ENCODE measurements at places on chromosomes 2 and 18.

GRCh38 chr18:51321696-51322095 lies 124.2 kb upstream of the MEX3C start:
- no peak for DNase-seq

GRCh38 chr2:221567231-221567760 lies 4.8 kb downstream of the EPHA4 start:
- DNase-seq: no peak

GRCh38 chr2:226544596-226545210 lies 254.9 kb downstream of the IRS1 start:
- DNase-seq: no peak

GRCh38 chr2:178208817-178209216 lies 14.5 kb downstream of the OSBPL6 start:
- DNase-seq: no peak

GRCh38 chr18:24975496-24976372 lies 376.2 kb downstream of the ZNF521 start:
- DNase-seq: no peak

DNA sequence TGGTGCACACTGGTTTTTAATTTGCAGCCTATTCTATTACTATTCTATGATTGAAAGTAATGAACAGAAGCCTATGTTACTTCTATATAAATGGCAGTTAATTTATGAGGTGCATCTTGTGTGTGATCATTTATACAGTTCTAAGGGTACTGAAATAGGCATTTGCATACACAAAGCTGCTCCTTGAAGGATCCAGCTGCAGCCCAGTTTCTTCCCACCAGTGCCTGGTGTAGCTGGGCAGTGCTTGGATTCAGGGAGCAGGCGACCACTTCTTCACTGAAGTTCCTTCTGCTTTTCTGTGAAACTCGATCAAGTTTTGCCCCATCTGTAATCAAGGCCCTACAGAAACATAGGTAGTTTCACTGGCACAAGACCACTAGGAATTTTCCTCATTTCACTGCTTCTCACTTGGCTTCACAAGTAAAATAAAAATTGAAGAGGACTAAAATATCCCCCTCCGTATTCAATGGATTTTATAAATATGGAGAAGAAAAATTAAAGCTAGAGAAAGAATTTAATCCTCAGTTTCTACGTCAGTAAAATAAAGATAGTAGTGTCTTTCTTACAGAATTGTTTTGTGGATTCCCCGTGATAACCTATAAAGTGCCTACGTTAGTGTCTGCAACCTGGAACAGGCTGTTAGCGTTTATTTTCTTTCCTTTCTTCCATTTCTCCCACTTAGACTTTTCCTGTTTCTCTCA lies 1.7 kb upstream of the LPIN2 start:
- DNase-seq: no peak

DNA sequence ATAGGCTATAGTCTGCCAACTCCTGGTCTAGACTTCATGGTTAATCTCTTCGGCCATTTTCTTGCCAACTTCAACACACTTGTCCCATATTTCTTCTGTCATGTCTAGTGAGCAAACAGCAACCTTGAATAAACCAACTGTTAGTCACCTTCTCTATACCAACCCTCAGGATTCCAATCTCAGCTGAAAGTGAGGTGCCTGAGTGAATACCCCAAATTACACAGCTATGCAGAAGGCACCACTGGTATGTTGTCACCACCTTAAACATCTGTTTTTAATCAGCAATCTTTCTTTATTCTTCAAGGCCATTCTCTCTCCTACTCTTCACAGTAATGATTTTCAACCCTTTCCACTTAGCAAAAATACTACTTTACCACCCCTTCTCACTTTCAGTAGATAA lies 39.3 kb downstream of the THOC1 start:
- DNase-seq: no peak

GRCh38 chr18:62683935-62684334 lies 31.4 kb upstream of the PHLPP1 start:
- DNase-seq: no peak

- DNase-seq: no peak
Measured at GRCh38 chr2:65922030-65922429, 489.6 kb upstream of the SPRED2 start.

DNA sequence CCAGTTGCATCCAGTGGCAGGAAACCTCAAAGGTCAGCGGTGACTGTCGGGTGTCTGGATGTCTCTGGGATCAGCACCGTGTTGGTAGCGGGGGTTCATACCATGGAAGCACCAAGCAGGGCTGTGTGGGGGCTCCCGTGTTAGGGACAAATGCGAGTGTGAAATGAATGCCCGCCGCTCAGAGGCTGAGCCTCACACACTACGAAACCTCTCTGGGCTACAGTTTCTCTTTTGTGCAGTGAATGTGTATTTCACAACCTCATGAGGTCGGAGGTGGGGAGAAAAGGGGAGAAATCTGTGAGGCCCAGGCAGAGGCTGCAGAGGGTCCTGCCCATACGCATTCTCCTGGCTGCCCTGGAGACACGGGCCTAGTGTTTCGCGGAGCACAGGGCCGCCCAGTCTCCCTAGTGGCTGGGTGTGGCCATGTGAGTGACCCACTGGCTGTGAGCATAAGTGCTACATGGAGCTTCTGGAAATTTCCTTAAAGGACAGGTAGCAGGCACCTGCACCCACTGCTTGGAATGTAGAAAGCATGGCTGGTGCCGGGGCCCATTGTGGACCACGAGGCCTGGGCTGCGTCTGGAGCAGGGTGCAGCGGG lies 138.0 kb upstream of the GLI2 start:
- DNase-seq: no peak

GRCh38 chr2:101440127-101440738 lies 34.7 kb downstream of the RFX8 start:
- peak; percentile 44 for DNase-seq

DNA sequence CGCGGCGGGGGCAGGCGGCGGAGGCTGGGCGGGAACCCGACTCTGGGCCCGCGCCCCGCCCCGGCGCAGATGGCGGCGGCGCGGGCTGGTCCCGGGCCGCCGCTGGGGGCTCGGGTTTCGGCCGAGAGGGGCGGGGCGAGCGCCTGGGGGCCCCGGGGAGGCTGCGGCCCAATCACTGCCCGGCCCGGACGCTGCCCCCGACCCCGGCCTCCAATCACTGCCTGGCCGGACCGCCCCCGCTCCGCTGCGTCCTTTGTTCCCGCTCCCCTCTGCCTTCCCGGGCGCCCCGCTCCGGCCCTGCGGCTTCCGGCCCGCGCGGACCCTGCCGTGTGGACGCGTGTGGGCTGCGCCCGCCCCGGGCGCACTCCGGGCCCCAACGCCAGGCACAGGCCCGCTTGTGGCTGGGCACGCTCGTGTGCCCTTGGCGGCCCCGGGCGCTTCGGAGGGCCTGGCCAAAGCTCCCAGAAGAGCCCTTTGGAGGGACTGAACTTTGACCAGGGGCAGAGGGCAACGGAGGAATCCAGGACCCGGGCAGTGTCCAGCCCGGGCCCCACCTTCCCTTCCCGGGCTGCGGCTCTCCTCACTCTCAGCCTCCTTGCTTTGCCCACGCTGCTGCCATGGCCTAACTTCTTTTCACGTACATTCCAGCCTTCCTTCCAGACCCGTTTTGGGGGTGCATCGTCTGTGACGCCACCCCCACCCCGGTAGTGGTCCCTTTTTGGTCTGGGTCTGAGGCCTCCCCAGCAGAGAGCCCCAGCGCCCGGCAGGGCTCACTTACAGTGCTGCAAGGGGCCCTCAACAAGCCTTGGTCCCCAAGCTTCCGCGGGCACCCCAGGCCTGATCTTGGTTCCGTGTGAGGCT lies 27.1 kb upstream of the PTMA start:
- DNase-seq: peak; percentile 81

- no peak for DNase-seq
Measured at GRCh38 chr2:160109243-160109642, 46.8 kb upstream of the PLA2R1 start.

- no peak for DNase-seq
Measured at GRCh38 chr2:29276151-29276550, 160.9 kb downstream of the CLIP4 start.

DNA sequence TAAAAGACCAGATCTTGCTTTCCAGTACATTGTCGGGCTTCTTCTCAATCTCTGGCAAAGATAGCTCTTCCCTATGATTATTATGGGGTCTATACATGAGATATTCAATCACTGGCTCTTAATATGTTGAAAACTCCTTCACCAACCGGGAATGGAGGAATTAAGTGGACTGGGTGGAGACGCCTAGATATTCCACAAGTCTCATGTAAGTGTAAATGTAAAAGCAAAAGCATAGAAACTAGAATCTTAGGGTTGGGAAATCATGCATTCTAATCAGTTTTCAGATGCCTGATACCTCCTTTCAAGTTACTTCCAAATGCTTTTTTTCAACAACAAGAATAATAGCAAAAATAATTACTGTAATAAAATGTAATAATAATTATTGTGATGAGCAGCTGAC lies 38.0 kb downstream of the DPP4 start:
- no peak for DNase-seq

DNA sequence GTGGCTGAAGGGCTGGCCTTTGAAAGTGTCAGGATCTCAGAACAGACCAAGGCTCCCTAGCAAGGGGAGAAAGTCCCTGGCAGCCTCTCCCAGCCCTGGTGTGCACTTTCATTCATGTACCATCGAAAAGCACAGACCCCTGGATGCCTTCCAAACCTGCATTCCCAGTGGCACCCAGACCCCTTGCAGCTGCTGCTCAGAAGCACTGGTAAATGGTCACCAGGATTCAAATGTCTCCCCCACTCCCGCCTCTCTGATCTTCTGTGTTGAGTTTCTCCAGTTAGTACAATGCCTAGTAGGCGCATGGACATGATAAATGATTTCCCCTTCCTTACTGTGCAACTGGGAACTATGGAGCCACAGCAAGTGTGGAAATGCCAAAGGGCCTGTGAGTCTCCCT lies 180.0 kb downstream of the GLI2 start:
- no peak for DNase-seq

DNA sequence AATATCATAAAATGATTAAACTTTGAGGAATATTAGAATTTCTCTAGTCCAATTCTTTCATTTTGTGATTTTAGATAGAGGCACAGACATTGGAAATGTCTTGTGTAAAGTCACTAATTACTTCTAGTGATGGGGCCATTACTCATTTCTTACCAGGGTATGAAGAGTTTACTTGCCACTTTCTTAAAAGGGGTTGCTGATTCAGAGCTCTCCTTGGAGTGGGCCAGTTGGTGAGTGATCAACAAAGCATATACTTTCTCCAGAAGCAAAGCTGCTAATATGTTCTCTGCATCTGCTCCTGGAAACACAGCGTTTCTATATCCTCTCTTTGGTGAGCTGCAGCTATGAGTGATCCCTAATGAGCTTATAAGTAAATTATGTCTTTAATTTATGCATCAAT lies 408.9 kb upstream of the LRATD1 start:
- DNase-seq: no peak

DNA sequence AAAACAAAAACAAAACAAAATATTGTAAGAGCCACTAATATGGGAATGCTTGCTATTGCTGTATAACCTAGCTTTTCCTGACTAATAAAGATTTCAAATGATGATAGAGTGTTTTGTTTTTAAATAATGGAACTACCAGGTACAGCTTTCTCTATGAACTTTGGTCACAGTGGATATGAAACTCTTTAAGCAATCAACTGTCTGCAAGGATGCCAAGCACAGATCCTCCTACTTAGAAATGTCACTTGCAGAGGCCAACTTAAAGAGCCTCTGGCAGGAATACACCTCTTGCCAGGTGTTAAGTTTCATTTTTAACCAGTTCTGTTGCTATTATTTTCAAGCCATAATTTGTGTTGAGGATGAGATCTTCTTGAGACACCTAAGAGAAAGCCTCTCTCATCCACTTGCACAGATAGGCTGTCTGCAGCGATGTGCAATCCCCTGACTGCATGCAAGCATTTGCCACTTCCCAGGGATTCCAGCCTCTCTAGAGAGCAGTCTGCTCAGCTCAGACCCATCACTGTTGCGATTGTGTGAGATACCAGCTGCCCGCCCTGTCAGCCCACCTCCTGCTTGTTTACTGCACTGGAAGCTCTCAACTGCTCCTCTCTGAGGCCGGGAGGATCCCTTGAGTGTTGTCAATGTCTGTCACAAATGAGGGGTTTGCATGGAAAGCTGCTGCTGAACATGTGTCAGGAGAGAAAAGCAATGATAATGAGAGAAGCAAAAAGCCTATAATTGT lies 86.1 kb upstream of the SCG2 start:
- DNase-seq: no peak

DNA sequence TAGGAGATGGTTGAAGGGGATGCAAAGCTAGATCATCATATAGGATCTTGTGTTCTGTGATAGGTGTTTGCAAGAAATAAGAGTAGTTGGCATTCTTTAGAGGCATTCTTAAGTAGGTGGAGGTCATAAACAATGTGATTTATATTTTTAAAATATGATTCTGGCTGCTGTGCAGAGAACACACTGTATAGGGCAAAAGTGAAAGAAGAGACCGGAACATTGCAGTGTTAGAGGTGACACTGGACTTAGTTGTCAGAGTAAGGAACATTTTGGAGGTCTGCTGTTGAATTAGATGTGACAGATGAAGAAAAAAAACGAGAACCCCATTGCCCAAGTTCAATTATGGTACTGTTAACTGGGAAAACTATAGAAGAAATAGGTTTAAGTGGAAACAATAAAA lies 37.7 kb downstream of the HAT1 start:
- DNase-seq: no peak

GRCh38 chr2:170843656-170844055 lies 27.0 kb downstream of the GAD1 start:
- DNase-seq: no peak

- DNase-seq: no peak
Measured at GRCh38 chr2:96512341-96512740, 7.2 kb upstream of the NEURL3 start.

DNA sequence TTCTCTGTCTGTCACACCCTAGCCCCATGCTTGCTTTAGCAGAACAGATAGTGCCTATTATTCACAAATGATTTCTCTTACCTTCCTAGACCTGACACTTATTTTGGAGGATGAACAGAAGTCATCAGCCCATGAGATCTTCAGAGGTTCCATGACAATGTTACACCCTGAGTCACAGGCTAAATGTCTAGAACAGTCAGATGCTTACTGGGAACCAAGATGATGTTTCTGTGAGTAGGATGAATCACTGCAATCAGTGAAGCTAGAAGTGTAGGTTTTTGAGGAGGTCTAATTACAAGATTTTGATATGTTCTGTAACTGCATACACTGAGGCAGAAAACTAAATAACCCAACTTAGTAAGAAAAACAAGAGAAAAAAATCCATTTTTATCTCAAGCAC lies 123.0 kb upstream of the THUMPD2 start:
- no peak for DNase-seq

DNA sequence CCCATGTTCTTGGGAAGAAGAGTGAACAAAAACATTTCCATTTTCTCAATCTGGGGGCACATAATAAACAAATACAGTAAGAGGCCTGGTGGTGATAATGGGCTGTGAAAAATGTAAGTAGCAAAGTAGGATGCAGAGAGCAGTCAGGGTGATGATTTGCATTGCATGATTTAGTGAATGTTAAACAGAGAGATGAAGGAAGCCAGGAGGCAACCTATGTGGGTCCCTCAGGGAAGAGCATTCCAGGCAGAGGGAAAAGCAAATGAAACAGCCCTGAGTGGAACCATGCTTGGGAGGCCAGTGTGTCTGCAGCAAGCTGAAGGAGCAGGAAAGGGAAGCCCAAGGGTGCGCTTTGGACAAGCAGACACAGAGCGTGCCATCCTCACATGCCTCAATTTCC lies 5.4 kb downstream of the VIT start:
- DNase-seq: no peak

All from DMS 273 treated with DMSO at 0.1 percent for 48 hours (cell line).